ENCODE measurements at places on chromosomes 13 and 19. TPM values are rescaled to one million over a fixed set of nuclear protein-coding genes. Genes with fewer than 3 reads are reported as not detected.

GRCh38 chr19:14440049-14440448, 6.9 kb downstream of the PKN1 start:
- H3K36me3 ChIP-seq = no peaks in the 10 kb centered on the region
- DNase-seq = no peak
- H3K4me1 ChIP-seq = no peaks in the 10 kb centered on the region
- H3K27ac ChIP-seq = no peak overlapping the region

DNA sequence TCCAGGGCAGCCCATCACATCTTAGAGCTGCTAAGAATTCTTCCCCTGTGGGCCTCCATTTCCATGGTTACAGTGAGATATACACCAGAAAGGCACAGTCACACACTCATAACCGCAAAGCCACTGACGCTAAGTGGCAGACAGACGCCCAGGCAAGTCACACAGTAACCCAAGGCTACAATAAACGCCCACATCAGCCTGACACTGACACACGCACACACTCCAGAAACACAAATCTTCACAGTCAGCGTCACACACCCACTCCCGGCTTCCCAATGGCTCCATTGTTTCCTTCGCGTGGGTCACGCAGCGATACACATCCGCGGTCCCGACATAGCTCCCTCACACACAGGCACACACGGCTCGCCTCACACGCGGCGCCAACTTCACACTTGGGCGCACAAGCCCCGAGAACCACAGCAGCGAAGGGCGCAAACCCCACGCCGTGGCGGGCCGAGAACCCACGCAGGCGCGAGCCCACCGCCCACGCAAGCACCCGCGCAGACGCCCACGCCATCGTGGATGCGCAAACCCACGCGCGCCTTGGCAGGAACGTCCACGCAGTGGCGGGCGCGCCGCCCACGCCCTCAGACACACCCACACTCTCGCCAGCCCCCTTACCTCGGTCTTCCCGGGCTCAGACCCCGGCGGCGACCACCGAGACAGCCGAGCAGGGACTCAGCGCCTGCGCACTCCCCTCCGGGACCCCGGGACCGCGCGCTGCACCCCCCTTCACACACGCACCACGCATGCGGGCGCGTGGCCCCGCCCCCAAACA, at the start of gene ZNF667:
TSS of gene ZNF667 (minus strand) at position 695 of the 778 bp plus-strand sequence. CDS start 14,975 bp downstream, outside the sequence.
- DNase-seq = no peak
- peak within 1 kb of the TSS; percentile 88 for H3K27ac ChIP-seq
- H3K4me1 ChIP-seq = no peaks in the 10 kb centered on the region
- no peaks in the 10 kb centered on the region for H3K27me3 ChIP-seq

DNA sequence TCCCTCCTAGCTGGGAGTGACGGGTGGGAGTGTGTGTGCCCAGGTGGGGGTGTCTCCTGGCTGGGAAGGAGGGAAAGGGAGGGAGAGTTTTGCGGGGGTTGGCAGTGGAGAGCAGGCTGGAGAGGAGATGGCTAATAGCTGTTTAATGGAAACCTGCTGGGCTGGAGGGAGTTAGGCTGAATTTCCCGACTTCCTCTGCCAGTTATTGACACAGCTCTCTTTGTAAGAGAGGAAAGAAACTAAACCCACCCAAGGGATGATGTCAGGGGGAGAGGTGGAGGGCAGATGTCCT, 10.2 kb upstream of the ILF3 start:
- H3K36me3 ChIP-seq = no peaks in the 10 kb centered on the region
- no peak for DNase-seq
- peak overlapping the region; percentile 53 for H3K27ac ChIP-seq
- no peaks in the 10 kb centered on the region for H3K27me3 ChIP-seq

DNA sequence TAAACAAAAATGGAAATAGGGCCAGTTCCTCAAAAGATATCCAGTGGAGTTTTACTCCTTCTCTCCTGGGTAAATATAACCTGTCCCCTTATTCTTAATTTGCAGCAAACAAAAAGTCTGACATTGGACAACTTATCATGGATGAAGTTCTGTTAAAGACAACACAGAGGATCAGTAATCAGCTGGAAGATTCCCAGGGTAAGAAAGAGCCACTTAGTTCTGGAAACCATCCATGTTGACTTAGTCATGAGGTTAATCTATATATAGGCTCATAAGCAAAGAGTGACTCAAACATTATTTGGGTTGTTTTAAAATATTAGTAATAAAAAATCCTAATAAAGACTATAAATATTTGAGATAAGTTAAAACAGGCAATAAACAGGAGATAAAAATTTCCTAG, 40.5 kb upstream of the EBPL start:
- no peak for DNase-seq
- H3K36me3 ChIP-seq = no peaks in the 10 kb centered on the region
- H3K27me3 ChIP-seq = no peaks in the 10 kb centered on the region
- H3K27ac ChIP-seq = no peak overlapping the region

Gene CCDC8
- total RNA-seq = 7.2 TPM
